CD4-positive, alpha-beta T cell treated with Interleukin-15 for 4 hours (primary cell): ENCODE measurements at places on chromosomes 16 and 17.
A peak's percentile ranks its signal among the peaks of the same experiment; 100 is the strongest.

GRCh38 chr17:45828171-45828570 lies 16.5 kb upstream of the SPPL2C start:
- DNase-seq = no peak

DNA sequence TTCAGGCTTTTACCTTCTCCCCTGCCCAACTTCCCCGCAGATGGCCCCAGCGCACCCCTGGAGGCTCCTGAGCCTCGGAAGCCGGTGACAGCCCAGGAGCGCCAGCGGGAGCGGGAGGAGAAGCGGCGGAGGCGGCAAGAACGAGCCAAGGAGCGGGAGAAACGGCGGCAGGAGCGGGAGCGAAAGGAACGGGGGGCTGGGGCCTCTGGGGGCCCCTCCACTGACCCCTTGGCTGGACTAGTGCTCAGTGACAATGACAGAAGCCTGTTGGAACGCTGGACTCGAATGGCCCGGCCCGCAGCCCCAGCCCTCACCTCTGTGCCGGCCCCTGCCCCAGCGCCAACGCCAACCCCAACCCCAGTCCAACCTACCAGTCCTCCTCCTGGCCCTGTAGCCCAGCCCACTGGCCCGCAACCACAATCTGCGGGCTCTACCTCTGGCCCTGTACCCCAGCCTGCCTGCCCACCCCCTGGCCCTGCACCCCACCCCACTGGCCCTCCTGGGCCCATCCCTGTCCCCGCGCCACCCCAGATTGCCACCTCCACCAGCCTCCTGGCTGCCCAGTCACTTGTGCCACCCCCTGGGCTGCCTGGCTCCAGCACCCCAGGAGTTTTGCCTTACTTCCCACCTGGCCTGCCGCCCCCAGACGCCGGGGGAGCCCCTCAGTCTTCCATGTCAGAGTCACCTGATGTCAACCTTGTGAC lies 3.6 kb downstream of the MAPK7 start:
- DNase-seq = no peak

DNA sequence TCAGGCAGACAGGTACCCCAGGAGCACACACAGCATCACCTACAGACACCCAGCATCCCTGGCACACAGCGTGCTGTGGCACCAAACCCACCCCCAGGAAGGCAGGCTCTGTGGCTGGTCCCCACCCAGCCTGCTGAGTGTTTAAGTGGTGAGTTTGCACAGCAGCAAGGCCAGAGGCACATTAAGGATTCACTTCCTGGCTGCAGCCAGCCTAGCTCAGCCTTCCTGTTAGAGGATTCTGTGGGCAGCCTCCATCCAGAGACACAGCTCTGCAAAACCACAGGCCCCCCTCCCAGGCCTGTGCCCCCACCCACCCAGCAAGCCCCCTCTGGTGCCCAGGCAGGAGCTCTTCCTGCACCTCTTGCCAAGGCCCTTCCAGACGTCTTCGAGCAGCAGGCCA lies 36.1 kb upstream of the PHB1 start:
- no peak for DNase-seq

- DNase-seq = no peak
Measured at GRCh38 chr16:85637808-85638647, 24.9 kb downstream of the GSE1 start.

- peak; percentile 35 for DNase-seq
Measured at GRCh38 chr16:80719573-80719972, 84.8 kb downstream of the CDYL2 start.

DNA sequence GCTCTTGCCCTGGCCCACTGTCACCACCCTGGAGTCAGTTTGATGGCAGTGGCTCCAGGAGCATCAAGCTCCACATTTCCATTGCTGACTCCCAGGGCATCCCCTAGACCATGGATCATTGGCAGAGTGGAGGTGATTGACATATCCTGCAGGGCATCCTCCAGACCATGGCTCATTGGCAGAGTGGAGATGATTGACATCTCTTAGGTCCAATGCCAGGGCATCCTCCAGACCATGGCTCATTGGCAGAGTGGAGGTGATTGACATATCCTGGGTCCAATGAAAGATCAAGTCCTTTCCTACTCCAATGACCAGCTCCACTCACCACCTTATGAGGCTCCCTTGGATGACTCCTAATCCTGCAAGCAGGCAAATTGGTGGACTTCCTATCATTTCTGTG lies 174.3 kb upstream of the NLRP1 start:
- no peak for DNase-seq
